Neural crest cell (in vitro differentiated cells): ENCODE measurements at places on chromosomes 7 and 10. TPM values are rescaled to one million over a fixed set of nuclear protein-coding genes. Genes with fewer than 3 reads are reported as not detected.

Gene POU6F2
- 7.6 and 7.9 TPM in 2 replicates for total RNA-seq

- DNase-seq: peak; percentile 7
Measured at GRCh38 chr7:68063171-68063570, 1066.5 kb downstream of the TYW1 start.

Gene BMPER
- total RNA-seq: not detected in 2 replicates

DNA sequence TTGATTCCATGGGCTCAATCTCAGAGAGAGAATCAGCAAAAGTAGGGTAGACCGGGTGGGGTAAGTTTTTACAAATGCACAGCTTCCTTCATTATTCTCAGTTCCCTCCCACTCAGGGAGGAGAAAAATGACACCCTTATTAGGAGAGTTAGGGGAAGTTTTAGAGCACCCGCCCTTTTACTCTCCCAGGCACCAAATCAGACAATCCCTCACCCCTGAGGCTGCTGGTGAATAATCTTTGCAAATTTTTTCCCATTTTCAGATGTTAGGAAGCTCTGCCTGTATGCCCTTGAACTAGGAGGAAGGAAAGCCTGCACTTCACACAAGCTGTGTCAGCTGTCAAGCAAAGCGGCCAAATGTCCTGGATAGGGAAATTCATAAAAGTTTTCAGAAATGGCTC is 834.9 kb downstream of the GRID1 start:
- DNase-seq: no peak

Gene PTCD1
- total RNA-seq: 9.7 and 11.1 TPM in 2 replicates

Gene VWA2
- not detected in 2 replicates for total RNA-seq

DNA sequence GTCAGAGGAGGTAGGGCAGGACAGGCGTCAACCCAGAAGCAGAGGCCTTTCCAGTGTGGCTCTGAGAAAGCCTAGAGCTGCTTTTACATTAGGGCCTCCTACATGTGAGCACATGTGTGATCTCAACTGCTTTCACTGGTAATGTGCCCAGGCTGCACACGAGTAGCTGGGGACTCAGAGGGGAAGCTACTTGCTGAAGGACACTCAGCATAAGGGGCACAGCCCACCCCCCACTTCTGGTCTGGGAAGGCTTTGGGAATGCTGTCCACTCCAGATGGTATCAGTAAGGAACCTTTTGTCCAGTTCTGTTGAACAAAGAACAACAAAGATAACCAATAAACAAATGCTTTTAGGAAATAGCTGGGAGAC is 18.9 kb downstream of the PRF1 start:
- DNase-seq: no peak

DNA sequence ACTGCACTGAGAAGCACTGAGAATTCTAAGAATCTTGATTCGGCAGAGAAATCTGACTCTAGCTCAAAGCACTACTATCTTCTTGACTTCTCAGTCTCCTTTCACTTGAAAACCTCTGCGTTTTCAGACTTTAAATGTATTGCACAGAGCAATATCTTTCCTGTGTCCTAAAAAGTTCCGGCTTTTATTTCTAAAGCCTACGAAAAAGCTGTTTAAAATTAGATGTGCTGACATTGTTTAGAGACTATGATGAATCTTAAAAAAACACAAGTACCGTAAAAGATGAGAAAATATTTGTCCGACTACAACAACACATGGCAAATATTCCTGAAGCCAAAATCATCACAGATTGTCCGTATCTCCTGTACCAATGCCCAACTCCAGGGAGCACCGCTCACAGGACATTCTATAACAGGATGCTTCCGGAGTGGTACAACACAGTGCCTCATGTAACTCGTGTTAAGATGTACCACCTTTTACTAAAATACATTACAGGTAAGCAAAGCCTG is 136.9 kb downstream of the CUBN start:
- DNase-seq: no peak

Gene SPDYE9
- total RNA-seq: not detected in 2 replicates

DNA sequence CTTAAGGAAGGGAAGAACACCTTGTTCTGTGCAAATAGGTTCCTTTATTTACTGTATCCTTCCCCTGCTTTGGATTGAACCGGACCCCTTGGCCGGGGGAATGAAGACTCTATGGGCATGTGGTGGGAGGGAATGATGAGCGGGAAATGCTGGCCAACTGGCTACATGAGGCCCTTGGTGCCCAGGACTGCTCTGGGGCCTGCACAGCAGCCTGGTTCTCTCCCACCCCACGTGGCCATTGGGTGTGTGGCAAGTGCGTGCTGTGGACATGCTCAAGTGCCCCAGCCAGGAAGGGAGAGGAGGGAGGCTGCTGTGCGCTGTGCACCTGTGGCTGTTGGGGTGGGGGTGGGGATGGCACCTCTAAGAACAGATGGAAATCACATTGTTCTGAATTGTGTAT is 917.0 kb upstream of the GHITM start:
- DNase-seq: no peak

DNA sequence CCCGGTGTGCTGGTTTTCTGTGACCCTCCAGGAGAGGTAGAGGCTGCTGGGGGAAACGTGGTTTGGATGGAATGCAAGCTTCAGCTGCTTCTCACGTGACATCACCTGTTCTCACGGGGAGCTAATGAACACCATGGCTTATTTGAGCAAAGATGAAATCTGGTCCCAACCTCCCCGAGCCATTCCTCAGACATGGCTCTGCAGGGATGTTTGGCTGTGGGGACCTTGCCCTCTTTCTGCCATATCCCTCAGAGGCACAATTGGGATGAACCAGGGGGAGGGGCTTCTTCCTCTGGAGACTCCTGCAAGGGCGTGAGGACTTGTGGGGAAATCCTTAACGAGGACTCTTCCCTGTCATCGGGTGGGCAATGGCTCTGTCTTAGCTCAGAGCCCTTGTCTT is 236.8 kb downstream of the TCERG1L start:
- no peak for DNase-seq

DNA sequence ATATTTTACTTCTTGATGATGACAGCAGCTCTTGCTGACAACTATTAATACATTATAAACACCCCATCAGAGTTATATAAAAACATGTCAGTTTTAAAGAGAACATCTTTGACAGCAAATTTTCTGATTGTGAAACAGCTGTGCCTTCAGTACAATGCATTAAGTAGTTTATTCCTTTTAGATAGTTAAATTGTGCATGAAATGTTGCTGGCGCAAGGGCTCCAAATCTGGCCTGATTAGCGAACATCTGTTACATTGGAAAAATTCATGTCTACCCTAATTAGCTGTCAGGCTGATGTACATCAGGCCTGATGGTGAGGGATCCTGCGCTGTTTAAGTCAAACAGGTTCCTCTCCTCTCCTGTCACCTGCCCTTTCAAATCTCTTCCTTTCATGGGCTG is 171.9 kb upstream of the SP8 start:
- DNase-seq: no peak

DNA sequence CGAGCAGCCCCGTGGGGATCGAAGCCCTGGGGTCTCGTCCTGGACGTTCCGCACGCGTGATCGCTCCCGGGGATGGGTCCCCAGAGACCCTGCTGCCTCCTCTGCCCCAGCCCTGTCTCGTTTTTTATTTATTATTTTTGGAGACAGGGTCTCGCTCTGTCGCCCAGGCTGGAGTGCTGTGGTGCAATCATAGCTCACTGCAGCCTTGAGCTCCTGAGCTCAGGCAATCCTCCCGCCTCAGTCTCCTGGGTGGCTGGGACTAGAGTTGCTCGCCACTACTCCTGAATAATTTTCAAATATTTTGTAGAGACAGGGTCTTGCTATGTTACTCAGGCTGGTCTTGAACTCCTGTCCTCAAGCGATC is 319 bp upstream of the STX1A start:
- DNase-seq: no peak

Gene ZNF485
- total RNA-seq: 8.2 and 8.4 TPM in 2 replicates

Gene TAS2R40
- total RNA-seq: not detected in 2 replicates

DNA sequence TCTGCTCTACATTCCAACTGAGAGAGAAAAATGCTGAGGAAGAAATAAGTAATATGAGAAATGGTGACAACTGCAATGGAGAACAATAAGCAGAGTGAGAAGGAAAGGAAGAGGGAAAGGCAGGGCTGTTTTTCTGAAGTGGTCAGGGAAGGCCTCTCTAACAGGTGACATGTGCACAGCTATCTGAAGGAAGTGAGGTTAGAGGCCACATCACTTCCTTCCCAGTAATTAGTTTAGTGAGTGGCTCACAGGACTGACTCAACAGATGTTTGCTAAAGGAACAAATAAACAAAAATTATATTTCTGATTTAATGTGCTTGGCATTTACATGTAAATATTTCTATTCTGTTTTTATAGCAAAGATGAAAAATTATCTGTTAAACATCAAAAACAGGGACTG is 77.9 kb downstream of the ARHGAP21 start:
- no peak for DNase-seq

Gene PPP1R3C
- 2.9 and 3.6 TPM in 2 replicates for total RNA-seq

Gene PON3
- not detected in 2 replicates for total RNA-seq

DNA sequence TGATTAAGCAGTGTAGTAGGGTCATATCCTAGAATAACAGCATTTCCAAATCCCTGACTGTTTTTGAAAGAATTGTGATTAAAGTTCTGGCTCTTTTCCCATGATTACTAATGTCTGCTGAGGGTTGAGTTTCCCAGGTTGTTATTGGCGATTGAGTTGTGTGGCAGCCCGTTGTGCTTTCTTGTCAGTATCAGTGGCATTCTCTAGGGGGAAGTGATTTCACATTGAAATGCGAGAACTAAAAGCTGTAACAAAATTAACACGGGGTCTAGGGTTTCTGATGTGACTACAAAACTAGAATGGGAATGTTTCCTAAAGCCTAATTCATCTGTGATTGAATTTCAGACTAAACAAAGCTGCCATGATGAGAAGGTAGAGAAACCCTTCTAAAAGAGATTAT is 349.4 kb downstream of the EXOC4 start:
- DNase-seq: no peak

DNA sequence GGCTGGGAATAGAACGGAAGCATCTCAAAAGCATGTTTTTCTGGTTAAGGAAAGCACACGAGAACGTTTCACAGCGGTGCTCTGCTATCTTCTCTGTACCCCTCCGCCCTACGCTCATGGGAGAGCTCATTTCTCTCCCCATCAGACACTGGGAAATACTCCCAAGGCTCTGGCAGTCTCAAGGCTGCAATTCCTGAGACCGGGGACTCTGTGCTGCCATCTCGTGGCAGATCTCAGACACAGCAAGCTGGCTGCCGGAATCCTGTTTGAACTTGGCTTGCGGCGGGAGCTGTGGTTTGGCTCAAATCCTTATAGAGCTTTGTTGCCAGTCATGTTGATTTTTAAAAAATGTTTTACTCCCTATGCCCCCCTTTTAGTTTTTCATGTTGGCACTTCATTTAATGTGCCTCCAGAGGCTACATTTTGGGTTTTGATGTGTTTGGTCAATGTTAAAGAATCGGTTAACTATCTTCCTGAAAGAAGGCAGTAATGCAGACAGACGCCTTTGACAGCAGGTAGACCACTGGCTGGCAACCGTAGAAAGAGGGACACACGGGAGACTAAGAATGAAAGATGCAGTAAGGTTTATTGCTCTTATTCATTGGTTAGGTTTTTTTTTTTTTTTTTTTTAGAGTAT is 27.6 kb downstream of the BMPER start:
- peak; percentile 86 for DNase-seq

Gene ERVW-1
- not detected in 2 replicates for total RNA-seq

DNA sequence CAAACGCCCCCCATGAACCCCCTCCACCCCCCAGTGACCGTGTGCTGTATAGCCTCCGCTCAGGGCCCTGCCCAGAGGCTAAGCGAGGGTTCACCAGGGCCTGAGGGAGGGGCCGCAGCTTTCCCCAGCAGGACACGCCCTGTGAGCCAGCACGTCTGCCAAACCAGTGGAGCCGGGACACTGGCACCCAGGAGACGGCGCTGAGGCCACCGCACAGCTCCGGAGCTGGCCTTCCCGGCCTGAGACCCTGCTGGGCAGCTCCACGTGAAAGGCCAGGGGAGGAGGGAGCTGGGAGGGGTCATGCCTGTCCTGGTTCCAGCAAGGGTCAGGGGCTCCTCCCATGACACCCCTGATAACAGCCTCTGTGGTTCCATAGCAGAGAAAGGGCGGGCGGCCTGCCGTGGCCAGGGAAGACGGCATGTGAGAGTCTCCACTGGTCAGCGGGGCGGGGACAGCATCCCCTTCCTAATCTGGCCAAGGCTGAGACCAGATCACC is 278.3 kb downstream of the ELFN1 start:
- DNase-seq: no peak

DNA sequence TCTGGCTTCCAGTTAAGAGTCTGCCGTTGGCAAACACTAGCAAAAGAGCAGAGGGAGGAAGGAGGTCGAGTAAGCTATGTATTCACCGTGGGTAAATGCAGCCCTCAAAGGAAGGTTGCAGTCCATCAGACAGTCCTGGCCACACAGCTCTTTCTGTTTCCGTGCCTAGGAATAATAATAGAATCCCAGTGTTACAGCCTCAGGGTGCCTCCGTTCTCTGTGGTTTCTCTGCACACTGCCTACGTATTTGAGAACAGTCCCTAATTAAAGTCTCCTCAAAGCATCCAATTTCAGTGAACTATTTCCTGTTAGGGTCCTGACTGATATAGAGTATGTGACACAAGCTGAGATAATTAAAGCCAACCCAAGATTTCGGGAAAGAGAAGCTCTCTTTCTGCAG is 176.7 kb downstream of the GPAM start:
- no peak for DNase-seq

DNA sequence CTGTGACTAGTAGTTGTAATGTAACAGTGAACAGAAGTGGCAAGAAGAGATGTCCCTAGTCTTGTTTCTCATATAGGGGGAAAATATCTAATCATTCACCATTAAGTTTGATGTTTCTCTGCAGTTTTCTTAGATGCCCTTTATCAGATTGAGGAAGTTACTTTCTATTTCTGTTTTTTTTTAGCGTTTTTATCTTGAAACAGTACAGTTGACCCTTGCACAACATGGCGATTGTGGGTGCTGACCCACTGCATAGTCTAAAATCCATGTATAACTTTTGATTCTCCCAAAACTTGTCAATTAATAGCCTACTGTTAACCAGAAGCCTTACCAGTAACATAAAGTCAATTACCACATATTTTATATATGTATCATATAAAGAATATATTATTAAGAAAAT is 192.0 kb downstream of the ADK start:
- no peak for DNase-seq

- no peak for DNase-seq
Measured at GRCh38 chr10:3404381-3404780, 231.8 kb upstream of the PITRM1 start.

GRCh38 chr10:110527731-110528171 is 30.0 kb downstream of the DUSP5 start:
- no peak for DNase-seq

DNA sequence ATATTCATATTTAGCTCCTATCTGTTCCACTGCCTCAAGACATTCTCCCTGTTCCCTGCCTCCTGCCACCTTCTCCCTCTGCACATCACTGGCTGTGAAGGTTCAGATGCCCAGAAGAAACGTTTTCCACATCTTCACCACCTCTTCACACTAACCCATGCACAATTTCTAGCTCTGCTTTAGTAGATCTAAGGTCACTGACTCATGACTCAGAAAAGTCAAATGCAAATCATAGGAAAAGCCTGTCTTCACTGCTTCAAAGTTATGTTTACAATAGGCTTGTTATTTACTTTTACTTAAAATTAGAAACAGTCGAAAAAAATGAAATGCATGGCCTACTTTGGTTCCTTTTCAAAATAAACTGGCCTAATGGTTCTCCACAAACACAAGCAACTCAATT is 2.5 kb downstream of the SCRN1 start:
- no peak for DNase-seq
